ENCODE measurements at places on chromosomes 3 and 15. TPM values are rescaled to one million over a fixed set of nuclear protein-coding genes. Genes with fewer than 3 reads are reported as not detected.

GRCh38 chr3:190644035-190644434 lies 130.2 kb downstream of the IL1RAP start:
- DNase-seq: no peak

The UBE2E2 gene
- 8.9 TPM for total RNA-seq

GRCh38 chr3:134354612-134355251 lies 19.5 kb downstream of the AMOTL2 start:
- peak; percentile 21 for DNase-seq

DNA sequence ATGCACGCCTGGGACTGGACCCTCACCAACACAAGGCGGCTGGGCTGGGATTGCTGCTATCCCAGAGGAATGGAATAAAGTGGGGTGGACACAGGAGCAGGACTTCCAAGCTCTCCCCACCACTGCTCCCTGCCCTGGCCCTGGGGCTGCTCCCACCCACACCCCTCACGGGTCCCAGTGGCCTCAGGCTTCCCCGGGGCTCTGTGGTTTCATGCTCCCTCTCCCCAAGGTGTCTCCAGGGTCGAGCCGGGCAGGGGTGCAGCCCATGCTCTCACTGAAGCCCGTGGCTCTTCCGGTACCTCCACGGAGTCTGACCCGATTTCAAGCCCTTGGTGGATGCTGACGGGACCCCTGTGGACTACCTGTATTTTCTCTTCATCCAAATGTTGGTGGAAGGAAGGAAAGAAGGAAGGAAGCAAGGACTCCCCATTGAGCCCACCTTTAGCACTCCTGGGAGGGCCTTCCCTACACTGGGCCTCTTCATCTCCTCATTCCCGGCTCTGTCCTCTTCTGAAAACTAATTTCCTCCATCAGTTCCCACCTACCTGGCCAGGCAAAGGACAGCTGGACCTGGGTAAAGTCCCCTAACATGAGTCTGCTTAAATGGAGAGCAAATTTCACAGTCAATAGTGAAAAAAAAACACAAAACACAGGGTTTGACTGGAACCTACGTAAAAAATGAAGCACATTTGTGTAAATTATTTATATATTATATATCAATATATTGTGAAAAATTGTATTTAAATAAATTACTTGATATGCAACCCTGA lies 44.0 kb upstream of the PCSK6 start:
- no peak for DNase-seq

DNA sequence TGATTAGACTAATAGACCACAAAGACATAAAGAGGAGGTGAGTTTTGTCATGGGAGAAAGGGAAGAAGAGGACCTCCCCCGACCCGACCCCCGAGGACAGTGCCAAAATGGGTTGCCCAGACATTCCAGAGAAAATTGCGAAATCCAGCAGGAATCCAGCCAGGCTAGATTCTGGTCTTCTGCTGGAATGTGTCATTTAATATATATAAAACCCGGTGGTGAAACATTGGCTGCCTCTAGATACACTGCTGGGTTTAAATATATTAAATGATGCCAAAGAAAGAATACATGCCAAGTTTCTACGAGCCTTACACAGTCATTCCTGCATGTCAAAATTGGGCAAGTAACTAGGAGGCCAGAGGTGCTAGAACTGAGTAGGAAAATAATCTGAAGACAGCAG lies 45.3 kb upstream of the SPESP1 start:
- no peak for DNase-seq

- no peak for DNase-seq
Observed at GRCh38 chr3:184726497-184726896, 14.6 kb upstream of the MAGEF1 start.

DNA sequence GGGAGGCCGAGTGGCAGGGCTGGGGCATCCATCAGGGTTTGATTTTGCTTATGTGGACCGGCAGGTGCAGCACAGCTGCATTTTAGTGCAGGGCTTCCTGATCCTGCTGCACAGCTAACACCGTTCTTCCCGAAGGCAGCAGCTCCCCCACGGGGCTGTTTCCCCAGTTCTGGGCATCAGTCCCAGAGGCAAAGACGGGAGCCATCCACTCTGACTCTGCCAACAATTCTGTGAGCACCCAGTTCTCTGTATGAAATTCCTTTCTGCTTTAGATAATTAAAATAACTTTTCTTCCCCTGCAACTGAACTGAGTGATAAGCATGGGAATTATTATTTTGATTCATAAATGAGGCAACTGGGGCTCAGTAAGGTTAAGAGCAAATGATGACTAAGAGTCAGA lies 262.9 kb upstream of the ATP10A start:
- DNase-seq: no peak

DNA sequence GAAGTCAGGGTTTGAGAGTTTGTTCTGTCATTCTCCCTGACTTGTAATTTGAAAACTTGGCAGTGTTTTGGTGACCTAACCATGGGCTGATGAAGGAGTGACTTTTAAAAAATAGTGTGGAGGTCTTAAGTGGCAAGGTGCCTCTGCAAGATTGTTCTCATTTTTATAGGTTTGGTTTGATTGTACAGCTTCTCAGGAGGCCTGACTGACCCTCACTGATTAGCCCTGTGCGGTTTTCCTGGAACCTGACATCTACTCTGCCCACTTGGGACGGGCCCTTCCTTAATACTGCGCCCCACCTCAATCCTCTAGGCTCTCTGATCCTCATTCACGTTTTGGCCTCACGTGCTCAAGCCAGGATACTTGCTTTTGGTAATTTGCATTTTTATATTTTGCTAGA lies 2.8 kb downstream of the UBE2E1 start:
- no peak for DNase-seq
